ENCODE measurements at places on chromosomes 1 and 21.

DNA sequence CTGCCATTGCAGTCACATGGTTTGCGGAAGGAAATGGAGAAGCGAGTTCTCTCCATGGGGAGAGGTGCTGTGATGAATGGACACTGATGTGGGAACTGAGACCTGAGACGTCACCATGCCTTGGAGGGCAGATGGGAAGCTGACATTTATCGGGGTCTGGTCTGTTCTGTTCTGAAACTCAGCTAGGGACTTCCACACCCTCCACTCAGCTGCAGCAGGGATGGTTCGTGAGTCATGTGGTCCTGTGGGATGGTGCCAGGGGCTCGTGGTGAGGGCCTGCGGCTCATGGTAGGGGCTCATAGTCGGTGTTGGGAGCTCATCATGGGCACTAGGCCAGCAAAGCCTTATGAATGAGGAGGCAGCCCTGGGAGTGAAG is 6.1 kb downstream of the GPR137B start:
- DNase-seq, result no peak

DNA sequence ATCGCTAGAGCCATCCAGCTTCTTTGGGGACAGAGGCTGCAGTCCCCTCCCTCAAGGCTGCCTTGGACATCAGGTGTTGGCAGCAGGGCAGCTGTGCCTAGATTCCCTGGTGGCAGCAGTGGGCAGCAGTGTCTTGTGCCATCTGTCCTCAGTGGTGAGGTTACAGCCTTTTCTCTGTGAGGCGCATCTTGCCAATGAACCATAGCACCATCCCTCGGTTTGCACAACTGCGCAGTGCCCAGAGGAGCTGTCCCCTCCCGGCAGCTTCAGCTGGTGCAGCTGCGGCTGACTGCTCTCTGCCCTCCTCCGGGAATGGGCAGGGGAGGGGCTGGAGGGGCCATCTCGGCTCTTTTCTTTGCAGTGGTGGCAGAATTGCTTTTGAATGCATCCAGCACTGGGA is 59.0 kb upstream of the C8B start:
- DNase-seq, result no peak

DNA sequence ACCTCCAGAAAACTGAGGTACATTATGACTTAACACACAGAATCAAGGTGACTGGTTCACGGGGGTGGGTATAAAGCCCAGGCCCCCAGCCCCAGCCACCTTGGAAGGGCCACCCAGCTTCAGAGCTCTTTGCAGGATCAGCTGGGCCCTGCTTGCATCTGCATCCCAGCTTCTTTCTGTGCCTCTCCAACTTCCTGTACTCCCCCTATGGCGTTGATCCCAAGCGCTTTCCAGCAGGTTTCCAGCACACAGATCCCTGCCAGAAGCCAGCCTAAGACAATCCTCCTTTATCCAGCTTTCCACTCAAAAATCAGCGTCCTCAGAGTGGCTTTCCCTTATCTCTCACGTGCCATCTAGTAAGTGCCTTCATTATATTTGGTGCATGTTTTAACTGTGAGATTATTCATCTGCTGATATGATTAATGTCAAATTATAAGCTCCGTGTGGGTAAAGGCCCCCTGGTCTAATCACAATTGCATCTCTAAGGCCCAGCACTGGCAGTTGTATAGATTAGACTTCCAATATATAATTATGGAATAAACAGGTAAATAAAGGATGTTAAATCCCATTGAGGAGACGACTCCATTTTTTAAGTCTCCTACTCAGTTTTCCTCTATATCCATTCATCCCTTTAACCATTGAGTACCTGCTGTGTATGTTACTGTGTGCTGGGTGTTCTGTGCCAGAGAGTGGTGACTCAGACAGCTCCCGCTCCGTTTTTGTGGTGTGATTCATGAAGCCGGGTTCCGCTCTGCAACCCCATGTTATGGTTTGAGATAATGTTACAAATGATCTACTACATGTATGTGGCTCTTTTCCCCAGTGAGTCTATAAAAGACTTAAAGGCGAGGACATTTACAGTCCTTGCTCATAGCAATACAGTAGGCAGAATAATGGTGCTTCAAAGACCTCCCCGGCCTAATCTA is 387.6 kb downstream of the PCP4 start:
- DNase-seq, result no peak

DNA sequence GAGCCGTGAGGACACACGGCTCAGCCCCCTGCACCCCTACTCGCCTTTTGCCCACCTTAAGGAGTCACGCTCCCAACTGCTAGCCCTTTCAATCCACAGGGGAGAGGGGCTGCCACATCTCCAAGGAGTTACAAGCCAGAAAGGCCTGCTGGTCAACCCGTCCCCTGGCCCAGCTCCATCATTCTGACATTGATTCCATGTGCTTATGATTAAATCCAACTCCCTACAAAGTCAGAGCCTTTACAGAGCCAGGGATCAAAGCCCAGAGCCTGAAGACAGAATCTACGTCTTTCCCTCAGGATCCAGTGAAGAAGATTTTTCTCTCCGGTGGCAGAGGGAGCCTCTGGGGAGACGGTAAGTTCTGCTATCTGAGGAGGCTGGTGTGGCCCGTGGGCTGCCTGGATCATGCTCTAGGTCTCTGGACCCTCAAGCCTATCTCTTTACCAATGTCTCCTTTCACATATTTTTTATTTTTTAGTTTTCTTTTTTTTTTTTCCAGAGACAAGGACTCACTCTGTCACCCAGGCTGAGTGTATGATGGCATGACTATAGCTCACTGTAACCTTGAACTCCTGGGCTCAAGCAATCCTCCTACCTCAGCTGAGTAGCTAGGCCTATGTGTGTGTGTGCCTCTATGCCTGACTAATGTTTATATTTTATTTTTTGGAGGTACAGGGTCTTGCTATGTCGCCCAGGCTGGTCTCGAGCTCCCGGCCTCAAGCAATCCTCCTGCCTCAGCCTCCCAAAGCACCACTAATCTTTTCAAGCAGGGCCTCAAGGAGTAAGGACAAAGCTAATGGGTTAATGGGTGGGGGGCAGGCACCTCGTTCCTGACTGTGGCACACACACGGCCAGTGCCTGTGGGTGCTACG is 61.3 kb downstream of the SLC66A1 start:
- DNase-seq, result no peak

GRCh38 chr1:34870395-34870794 is 10.8 kb upstream of the SMIM12 start:
- DNase-seq, result no peak

DNA sequence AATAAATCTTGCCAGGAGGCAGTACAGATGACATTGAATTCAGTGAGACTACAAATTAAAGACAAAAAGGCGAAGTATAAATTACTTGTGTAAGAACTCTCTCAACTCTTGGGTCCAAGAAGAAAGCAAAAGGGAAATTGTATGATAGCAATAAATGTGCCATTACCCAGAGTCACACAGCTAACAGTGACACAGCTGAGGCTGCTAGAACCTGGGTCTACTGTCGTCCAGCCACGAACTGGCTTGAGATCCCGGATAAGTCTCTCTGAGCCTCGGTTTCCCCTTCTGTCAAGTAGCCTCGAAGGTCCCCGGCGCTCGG is 362 bp upstream of the ROR1 start:
- DNase-seq, result no peak

- no peak for DNase-seq
Observed at GRCh38 chr1:118201524-118201923, 16.5 kb upstream of the SPAG17 start.

GRCh38 chr21:43345746-43346409 is 81.1 kb downstream of the SIK1 start:
- DNase-seq, result peak; percentile 18

GRCh38 chr1:198151688-198152087 is 5.1 kb upstream of the NEK7 start:
- no peak for DNase-seq

DNA sequence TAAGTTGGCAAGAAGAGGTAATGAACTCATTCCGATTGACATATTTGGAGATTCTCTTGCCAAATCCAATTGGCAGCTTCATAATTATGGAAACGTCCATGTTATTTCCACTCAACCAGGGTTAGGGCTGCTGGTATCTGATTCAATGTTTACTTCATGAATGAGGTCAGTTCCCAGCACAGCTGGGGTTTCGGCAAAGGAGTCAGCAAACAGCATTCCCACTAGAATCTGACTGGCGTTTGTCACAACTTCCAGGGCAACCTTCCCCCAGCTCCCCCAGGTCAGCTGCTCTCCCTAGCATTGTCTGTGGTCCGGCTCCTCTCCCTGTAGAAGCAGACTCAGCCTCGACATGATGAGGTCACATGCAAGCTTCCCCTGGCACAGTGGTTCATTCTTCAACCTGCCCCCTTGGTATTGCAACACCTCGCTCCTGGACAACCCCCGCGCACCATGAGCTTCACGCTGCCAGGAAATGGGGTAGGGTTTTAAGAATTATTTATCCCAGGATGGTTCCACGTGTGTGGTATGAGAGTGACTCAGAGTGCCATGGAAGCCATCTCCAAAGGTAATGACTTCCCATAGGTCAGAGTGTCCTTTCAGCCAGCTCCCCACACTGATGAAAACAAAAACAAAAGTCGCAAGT is 100.7 kb upstream of the SLC25A33 start:
- DNase-seq, result no peak

DNA sequence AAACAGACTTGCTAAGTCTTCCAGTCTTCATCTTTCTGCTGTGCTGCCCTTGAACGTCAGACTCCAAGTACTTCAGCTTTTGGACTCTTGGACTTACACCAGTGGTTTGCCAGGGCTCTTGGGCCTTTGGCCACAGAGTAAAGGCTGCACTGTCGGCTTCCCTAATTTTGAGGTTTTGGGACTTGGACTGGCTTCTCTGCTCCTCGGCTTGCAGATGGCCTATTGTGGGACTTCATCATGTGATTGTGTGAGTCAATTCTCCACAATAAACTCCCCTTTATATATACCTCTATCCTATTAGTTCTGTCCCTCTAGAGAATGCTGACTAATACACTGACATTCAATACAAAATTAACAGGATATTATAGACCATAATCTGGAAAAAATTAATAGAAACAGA is 628.1 kb downstream of the PLPP3 start:
- DNase-seq, result no peak

DNA sequence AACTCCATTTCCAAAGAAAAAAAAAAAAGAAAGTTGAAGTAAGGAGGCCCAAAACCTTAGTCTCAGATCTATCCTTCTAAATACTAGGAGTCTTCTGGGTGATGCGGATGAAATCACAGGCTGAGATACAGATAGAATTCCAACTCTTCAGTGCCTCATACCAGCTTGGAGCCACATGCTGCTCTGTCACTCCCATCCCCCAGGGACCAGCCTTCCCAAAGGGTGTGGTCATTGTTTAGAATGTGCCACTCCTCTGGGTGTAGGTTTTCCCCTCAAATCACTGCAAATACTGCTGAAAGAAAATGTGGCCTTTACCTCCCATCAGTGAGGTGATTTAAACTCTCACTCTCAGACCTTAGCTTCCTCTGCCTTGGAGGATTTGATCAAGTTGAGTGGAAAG is 112.9 kb downstream of the CDC7 start:
- DNase-seq, result no peak

GRCh38 chr1:152047413-152047729 is 10.6 kb upstream of the S100A11 start:
- no peak for DNase-seq

DNA sequence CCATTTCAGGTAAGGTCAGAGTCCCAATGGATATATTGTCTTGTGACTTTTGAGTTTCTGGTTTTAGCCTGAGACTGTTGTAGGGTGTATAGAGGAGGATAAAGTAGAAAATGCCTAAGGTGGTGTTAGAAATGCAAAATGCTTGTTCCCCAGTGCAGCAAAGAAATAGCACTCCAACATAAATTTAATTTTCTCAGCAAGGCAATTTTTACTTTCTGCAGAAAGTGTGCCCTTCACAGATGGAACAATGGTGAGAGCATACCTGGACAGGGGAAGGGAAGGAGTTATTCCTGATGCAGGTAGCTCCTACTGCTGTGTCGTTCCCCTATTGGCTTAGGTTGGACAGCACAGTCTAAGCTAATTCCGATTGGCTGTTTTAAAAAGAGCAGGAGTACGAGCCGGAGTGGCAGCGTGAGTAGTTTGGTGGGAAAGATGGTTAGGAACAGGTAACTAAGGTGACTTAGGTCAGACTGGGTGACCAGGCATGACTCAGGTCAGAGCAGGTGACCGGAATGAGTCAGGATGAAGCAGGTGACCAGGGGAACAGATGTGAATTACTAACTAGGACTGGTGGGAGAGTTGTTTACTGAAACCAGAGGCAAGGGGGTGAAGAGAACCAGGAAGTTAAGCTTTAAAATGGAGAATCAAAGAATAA is 21.5 kb downstream of the SPATA45 start:
- DNase-seq, result no peak

DNA sequence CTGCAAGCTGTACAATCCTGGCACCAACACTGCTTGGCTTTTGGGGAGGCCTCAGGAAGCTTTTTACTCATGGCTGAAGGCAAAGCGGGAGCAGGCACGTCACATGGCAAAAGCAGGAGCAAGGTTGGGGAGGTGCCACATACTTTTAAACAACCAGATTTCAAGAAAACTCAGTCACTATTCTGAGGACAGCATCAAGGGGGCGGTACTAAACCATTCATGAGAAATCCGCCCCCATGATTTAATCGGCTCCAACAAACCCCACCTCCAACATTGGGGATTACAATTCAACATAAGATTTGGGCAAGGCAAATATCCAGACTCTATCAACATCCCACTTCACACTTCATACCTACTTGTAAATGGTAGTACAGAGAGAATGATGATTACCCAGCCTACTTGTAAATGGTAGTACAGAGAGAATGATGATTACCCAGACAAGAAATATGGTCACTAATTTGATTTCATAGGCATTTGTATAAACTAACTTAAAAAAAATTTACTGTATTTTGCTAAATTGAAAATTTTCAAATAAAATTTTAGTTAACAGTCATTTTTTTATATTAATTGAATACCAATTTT is 24.9 kb downstream of the ATP5PF start:
- DNase-seq, result no peak

GRCh38 chr1:11730429-11730891 is 5.5 kb upstream of the AGTRAP start:
- peak; percentile 60 for DNase-seq

- DNase-seq, result peak; percentile 72
Observed at GRCh38 chr1:27416387-27417111, 24.1 kb downstream of the GPR3 start.

DNA sequence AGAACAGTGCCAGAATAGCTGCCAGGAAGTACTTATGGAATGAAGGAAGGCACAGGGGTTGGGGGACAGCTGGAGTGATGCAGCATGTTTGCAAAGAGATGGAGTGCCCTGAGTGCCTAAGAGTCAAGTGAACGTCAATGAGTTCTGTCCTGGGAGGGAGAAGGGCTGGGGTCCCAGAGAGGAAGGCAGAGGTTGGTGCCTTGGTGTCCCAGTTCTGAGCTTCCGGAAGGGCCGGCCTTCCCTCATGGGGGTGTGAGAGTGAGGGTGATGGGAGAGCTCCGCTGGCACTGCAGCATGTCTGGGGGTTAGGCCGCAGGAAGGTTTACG is 17.6 kb downstream of the NES start:
- DNase-seq, result no peak

Measured in CD4-positive, alpha-beta T cell treated with Interleukin-12 subunit alpha and Interleukin-12 subunit beta, for 1 hour (primary cell).